Stimulated activated CD4-positive, alpha-beta T cell treated with anti-CD3 and anti-CD28 coated beads, Interleukin-1b, Interleukin-23, amount 100 ng/mL, for 48 hours (primary cell): ENCODE measurements at places on chromosomes 13 and 19.

- DNase-seq = no peak
These were observed 32.8 kb upstream of the WDFY2 start for GRCh38 chr13:51551416-51551815.

- no peak for DNase-seq
These were observed 1238.9 kb upstream of the MIR17HG start for GRCh38 chr13:90108547-90108946.

- DNase-seq = no peak
These were observed at the start of gene CXCL17 for GRCh38 chr19:42442833-42443232. CXCL17 (minus strand) TSS chr19:42442946; CDS start chr19:42442832, 114 bp downstream.

GRCh38 chr13:94641409-94641941, 39.8 kb downstream of the GPR180 start:
- DNase-seq = no peak

GRCh38 chr13:106287351-106287750, 248.1 kb downstream of the EFNB2 start:
- no peak for DNase-seq

DNA sequence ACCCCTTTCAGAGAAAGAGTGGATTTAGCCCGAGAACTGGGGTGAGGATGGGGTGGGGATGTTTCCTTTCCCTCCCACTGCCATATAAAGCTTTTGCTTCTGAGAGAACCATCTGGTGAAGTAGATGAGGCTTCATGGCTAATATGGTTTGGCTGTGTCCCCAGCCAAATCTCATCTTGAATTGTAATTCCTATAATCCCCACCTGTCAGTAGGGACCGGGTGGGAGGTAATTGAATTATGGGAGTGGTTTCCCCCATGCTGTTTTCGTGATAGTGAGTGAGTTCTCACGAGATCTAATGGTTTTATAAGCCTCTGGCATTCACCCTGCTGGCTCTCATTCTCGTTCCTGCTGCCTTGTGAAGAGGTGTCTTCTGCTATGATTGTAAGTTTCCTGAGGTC, 270.9 kb downstream of the LMO7 start:
- DNase-seq = no peak

- no peak for DNase-seq
These were observed 55.6 kb upstream of the F7 start for GRCh38 chr13:113049981-113050380.

DNA sequence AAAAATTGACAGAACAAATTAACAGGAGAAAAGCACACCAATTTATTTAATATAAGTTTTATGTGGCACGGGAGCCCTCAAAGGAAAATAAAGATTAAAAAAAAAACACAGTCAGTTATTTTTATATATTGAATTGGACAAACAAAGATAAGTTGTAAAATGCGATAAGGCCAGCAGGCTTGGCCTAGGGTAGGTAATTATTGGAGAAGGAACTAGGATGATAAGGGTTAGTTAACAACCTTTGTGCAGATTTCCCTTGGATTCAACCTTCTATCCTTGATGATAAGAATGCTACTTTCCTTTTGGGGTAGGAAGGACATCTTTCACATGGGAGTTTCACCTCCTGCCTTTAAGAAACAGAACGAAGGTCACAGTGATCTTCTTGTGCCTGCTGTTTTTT, 252.8 kb downstream of the SHISA2 start:
- no peak for DNase-seq

GRCh38 chr13:110490009-110490770, 71.3 kb downstream of the RAB20 start:
- no peak for DNase-seq

DNA sequence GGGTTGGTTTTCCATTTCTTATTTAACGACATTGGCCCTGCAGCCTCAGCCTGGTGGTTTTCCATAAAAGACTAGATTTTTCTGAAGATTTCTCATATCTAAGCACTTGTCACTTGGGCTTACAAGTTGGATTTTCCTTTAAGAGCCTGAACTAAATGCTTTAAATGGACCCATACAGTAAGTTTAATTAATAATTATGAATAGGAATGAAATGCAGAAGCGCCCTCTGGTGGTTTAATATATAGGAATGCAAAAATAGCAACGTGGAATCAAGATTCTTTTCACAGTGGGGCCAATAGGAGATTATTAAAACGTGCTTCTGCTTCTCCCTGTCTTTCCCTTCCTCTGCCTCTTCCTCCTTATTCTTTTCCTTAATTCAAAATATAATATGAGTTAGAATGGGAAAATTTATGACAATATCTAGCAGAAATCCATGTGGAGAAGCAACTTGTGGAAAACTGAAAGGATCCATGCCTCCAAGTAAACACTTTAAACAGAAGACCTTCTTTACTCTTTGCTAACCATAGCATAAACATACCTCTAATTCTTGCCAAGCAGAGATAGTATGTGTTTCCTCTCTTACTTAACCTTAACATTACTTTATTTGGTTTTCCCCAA, 324.0 kb downstream of the GPC5 start:
- no peak for DNase-seq

- DNase-seq = no peak
These were observed 31.3 kb upstream of the PEPD start for GRCh38 chr19:33552928-33553279.

DNA sequence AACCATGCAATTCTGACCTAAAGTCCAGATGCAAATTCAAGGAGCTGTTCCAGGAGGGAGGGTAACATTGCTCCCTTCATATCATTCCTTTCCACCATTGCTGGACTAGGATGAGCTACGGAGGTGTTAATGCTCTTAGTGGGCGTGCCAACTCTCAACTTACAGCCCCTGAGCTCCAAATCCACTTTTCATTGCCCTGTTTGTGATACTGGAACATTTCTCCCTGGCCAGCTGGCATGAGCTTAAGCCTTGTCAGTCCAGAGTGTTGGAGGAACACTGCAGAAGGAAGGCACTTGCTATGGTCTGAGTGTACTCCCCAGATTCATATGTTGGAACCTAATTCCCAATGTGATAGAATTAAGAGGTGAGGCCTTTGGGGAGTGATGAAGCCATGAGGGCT, 70.4 kb upstream of the FARP1 start:
- DNase-seq = no peak

GRCh38 chr13:41059456-41060081, 1.7 kb upstream of the WBP4 start:
- no peak for DNase-seq

- DNase-seq = peak; percentile 55
These were observed 4.1 kb downstream of the ARHGEF1 start for GRCh38 chr19:41886761-41887710.

GRCh38 chr13:73451221-73452029, 392.6 kb downstream of the KLF5 start:
- no peak for DNase-seq

GRCh38 chr19:821825-822503, at the start of gene PLPPR3:
PLPPR3 (minus strand) TSS chr19:821955; CDS start chr19:821559, 396 bp downstream.
- no peak for DNase-seq

DNA sequence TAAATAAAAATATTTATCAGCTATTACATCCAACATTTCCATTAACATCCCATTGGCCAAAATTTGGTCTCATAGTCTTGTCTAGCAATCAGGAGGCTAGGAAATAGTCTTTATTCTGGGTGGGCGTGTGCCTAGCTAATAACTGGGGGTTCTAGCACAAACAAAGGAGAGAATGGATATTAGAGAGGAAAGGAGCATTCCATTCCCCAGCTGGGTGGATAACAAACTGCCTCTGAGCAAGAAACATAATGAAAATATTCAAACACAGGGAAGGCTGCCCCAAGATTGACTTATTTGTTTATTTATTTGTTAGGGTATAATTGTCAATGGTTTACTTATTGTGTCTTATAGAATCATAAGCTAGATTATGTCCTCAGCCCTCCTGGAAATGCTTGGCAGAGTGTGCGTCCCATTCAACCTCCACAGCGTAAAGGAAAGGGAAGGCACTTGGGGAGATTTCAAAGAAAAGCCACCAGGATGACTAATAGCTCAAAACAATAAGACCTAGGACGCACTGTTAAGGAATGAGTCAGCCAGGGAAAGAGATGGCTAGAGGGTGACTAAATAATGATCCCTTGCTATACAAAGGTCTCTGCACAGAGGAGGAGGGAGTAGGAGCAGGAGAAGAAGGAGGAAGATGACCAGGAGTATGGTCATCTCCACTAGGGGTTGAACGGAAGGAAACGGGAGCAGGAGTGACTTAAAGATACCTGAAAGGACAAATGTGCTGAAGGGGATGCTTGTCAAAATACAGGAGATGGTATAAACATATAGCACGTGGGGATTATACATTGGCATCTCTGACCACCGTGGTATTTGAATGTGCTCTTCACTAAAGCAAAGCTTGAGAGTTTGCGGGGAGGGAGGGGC, 23.5 kb upstream of the USP12 start:
- DNase-seq = no peak

GRCh38 chr19:46198756-46199155, 30.8 kb upstream of the IGFL1 start:
- no peak for DNase-seq

DNA sequence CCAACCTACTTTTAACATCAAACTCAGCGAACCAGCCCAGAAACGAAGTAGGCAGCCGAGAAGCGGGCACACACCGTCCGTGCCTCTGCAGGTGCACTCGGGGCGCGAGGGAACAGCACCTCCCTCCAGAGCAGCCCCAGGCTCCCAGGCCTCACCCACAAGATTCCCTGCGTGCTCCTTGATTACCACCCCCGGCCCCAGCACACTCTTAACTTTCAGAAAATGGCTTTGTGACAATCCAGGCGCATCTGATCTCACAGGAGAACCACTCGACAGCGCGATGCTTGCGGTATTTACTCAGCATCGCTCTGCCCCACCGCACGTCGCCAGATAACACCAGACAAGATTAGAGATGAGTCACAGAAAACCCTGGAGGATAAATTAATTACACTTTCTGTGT, 134.9 kb upstream of the SPACA7 start:
- DNase-seq = no peak

DNA sequence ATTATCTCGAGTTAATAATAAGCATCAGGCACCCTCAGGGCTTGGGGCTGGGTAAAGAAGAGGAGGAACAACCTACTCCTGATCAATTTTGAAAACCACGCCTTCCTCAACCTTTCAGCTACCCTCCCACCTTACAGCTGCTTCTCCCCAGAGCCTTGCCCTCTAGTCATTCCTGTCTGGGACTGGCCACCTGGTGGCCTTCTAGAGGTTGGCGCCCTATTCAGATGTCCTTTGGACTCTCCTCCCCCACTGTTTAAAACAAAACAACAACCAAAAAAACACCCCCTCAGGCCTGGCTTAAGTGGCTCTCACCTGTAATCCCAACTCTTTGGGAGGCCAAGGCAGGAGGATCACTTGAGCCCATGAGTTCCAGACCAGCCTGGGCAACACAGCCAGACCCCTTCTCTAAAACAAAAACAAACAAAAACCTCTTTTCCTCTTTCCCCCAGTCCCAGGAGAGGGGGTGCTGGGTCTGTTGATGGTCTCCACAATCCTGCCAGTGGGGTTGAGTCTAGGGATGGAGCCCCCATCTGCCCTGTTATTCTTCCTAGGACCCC, 62.3 kb downstream of the CCDC70 start:
- DNase-seq = no peak

DNA sequence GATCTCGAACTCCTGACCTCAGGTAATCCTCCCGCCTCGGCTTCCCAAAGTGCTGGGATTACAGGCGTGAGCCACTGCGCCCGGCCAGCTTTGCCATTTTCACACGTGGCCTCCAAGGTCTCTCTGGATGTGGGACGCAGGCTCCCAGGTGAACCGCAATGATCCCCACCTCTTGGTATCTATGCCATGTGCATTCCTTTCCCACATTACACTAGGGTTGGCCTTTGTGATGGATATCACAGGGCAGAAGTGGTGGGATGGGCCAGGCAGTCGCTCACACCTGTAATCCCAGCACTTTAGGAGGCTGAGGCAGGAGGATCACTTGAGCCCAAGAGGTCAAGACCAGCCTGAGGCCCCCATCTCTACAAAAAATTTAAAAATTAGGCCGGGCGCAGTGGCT, 22.4 kb downstream of the FGF21 start:
- DNase-seq = no peak

DNA sequence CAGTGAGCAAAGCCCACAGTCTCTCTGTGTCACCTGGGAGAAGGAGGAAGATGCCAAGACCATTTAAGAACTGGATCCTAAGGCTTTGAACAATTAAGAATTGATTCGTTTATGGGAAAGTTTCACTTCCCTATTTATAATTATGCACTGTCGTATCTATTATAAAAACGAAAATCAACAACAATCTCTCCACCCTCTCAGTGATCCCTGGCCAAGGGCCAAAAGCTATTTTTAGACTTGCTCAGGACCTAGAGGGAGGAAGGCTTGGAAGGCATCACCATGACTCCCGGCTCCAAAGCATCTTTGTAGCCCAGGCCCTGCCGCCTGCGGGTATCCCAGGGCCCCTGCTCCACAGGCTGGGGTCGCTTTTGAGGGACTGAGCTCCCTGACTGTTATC, 1.3 kb downstream of the RHPN2 start:
- DNase-seq = no peak

DNA sequence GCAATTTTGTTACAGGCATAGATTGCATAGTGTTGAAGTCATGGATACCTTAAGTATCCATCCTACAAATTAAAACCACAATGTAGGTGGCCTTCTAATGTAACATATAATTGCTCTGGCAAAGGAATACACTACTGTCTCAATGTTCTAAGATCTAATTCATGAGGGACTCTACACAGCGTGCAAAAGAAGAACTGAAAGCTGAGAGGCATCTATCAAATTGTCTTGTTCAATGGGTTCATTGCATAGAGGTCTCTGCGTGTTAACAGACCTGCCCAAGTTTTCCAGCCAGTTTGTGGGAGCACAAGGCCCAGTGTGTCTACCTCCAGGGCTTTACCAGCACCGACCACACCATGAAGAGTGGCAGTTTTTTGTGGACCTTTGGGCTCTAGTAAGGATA, 451.4 kb downstream of the ITGBL1 start:
- DNase-seq = no peak

DNA sequence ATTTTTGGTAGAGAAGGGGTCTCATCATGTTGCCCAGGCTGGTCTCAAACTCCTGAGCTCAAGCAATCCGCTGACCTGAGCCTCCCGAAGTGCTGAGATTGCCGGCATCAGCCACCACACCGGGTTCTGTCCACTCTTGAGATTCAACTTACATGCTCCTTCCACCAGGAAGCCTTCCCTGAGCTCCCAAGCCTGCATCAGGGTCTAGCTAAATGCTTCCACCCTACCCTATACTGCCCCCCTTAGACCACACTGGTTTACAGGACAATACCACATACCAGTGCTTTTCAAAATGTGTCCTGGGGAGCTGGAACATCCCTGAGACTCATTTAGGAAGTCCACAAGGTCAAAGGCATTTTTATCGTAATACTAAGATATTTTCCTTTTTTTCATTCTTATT, 15.1 kb upstream of the CACNG8 start:
- DNase-seq = no peak

GRCh38 chr13:28581451-28581850, 77.5 kb upstream of the POMP start:
- no peak for DNase-seq

GRCh38 chr19:17977021-17977420, 10.1 kb downstream of the KCNN1 start:
- no peak for DNase-seq
